Stimulated activated CD8-positive, alpha-beta memory T cell treated with anti-CD3 and anti-CD28 coated beads, Interleukin-12 subunit alpha, Interleukin-12 subunit beta, amount 100 ng/mL, for 4 hours (primary cell): ENCODE measurements at places on chromosomes 2 and 18.

- no peak for DNase-seq
Observed at GRCh38 chr18:70172225-70172624, 33.3 kb downstream of the RTTN start.

DNA sequence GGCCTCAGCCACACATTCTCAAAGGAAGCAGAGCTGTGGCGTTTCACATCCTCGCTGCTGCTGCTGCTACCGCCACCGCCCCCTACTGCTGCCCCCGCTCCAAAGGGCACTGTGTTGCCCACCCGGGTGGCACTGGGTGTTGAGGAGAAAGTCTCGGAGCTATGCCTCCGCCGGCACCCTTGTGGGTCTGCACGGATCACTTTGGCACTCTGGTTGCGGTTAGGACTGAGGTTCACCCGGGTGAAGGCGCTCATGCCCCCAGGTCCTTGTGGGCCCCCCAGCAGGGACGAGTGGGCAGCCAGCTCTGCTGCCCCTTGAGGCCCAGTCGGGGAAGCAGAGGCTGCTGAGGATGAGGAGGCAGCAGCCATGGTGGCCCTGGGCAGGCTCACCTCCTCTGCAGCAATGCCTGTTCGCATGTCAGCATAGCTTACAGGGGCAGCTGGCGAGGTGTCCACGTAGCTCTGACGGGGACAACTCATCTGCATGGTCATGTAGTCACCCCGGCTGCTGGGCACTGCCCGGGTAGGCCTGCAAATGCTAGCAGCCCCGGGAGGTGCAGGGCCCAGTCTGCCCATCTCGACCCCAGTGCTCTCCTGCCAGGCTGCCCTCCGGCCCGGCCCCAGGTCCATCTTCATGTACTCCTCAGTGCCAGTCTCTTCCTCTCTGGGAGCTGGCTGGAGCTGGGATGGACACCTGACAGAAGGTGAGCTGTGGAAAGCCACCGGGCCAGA is 4.2 kb downstream of the IRS1 start:
- DNase-seq = no peak

GRCh38 chr2:54481686-54482085 is 25.6 kb downstream of the SPTBN1 start:
- DNase-seq = no peak

GRCh38 chr2:62787386-62787785 is 81.9 kb downstream of the EHBP1 start:
- DNase-seq = no peak

- no peak for DNase-seq
Observed at GRCh38 chr2:155708071-155708470, 624.5 kb downstream of the NR4A2 start.

DNA sequence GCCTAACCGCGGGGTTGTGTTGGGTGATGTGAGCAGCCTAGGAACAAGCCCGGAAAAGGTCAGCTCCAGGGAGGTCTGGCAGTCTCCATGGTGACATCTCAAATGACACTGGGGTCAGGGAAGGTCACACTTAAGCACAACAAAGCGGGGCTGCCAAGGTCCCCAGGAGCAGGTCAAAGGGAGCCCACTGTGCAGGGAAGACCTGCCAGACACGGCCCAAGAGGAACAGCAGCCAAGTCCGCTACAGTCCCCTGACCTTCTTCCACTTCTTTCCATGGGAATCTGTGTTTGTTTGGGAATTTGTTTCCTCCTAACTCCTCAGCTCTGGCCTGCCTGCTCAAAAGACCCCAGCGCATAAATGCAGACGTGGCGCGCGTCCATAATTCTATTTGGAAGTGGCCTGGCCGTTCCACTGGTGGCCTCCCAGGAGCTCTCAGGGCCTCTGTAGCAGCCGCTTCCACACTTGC is 232.1 kb upstream of the COPS8 start:
- no peak for DNase-seq

DNA sequence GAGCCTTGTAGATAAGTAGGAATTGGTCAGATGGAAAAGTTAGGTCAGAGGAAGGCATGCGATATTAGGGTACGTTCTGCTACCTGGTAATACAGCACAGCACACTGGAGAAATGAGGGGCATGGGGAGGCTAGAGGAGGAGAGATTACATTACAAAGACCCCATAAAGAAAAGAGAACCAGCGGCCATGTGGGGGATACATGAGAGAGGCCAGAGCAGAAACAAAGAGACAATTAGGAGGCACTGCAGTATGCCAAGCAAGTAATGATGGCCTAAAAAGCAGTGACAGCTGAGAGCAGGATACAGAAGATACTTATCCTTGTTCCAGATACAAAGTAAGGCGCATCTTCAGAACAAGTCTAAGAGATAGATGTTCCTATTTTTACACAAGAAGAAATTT is 40.0 kb downstream of the TXNL1 start:
- DNase-seq = no peak

GRCh38 chr2:68907920-68908253 is 36.7 kb upstream of the BMP10 start:
- DNase-seq = no peak

DNA sequence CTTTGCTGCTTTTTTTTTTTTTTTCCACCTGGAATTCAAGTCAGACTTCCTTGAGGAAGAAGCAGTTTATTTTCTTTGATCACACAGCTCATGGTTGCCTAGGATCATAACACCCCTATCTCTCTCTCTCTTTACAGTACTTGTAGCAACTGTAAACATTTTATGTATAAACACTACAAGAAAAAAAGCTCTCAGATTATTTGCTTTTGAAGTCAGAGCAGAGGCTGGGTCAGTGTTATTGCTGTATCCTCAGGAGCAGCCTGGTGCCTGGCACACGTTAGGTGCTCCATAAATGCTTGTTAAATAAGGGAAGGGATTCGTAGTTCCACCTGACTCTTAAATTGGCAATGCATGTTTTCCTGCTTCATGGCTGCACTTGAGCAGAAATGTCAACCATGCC is 221.2 kb downstream of the TGIF1 start:
- DNase-seq = no peak

- no peak for DNase-seq
Observed at GRCh38 chr2:56314796-56315195, 131.0 kb downstream of the CCDC85A start.

- DNase-seq = peak; percentile 45
Observed at GRCh38 chr2:231545105-231545902, 15.1 kb upstream of the NMUR1 start.

- DNase-seq = no peak
Observed at GRCh38 chr2:205683502-205684367, 1.4 kb downstream of the NRP2 start.

- no peak for DNase-seq
Observed at GRCh38 chr18:312415-312814, 44.6 kb upstream of the THOC1 start.

DNA sequence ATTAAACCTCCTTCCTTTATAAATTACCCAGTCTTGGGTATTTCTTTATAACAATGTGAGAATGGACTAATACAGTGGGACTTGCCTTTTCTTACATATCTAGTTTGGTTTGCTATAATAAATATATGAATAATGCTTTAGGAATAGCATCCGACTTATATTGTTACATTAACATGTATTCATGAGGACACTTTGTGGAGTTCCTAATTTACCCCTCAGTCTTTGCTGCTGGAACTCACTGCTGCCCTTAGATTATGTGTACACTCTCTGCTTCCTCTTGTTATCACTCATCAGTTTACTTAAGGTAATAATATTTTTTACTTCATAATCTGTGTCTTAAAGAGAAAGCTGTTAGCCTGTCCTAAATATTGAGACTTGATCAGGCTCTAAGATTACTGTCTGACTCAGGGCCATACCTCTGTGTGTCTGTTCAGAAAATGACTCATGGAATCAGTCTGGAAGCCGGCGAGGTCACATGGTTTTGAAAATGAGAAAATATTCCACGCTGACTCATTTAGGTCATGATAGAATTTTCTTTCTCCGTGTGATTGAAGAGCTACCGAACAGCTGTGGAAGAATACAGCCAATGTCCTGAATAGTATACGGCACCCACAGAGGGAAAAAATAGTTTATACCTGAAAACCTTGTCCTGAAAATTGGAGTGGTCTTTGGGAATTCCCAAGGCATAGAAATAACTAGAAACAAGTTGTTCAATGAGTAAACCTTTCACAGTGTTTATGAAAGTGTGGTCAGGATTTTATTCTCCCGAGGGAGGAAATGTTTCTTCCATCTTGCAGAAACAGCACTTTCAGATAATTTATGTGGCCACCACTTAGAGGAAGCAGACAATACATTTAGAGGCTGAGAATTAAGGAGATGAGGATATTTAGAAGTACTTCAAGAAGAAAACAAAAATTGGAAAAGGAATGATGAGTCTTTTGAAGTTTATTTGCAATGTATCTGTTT is 156.4 kb downstream of the DSEL start:
- DNase-seq = no peak

GRCh38 chr18:10379522-10379921 is 74.9 kb upstream of the APCDD1 start:
- DNase-seq = no peak

DNA sequence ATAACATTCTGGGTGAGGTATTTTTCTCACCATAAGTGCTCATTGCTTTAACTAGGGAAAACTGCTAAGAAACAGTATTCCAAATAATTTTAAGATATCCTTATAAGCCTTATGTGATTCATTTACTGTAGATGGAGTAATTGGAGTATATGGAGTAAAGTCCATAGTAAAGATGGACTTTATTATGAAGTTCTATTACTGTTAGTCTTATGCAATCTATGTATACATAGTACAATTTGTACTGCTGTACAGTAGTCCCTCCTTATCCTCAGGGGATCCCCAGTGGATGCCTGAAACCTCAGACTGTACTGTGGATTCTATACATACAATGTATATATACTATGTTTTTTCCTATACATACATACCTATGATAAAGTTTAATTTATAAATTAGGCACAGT is 41.1 kb upstream of the OTX1 start:
- DNase-seq = no peak

DNA sequence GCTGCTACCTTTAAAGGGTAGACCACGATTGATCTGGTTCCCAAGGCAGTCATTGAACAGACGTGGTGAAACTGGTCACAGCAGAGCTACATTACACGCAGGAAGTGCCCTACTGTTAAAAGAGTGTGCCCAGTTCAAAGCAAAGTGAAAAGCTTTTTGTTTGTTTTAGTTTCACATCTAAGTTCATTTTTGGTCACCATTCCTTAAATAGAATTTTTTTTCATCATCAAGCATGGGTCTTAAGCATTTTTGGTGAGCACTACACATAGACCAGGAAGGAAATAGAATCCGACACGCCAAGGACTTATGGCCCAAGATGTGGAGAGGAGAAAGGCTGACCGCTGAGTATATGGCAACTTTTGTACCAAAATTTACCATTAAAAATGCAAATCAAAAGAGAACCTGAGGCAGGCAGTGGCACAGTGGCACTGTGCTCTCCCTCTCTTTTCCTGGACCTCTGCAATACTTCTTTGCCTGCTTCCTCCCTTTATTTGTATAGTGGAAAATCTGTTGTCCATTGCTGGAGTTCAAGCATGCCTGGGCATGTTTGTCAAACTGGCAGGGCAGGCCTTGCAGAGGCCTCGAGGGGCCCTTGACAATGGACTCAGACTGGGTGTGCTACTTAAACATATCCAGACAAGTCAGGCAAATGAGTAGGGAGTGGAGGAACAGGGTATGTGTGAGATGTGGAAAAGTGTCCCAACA is 42.6 kb upstream of the HNRNPA3 start:
- no peak for DNase-seq

DNA sequence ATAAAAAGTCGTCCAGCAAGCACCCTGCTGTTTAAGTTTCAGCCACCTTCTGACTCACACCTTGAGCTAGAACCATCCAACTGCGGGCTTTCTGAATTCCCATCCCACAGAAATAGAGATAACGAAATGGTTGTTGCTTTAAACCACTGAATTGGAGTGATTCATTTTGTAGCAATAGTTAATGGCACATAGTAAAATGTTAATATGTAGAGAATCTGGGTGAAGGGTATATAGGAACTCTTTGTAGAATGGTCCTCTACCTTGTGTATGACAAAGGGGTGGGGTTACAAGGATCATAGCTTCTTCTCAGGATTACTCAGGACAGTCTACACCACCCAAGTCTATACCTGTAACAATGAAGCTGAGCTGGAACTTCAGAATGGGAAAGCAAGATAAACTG is 2.4 kb upstream of the MAPRE3 start:
- DNase-seq = no peak

DNA sequence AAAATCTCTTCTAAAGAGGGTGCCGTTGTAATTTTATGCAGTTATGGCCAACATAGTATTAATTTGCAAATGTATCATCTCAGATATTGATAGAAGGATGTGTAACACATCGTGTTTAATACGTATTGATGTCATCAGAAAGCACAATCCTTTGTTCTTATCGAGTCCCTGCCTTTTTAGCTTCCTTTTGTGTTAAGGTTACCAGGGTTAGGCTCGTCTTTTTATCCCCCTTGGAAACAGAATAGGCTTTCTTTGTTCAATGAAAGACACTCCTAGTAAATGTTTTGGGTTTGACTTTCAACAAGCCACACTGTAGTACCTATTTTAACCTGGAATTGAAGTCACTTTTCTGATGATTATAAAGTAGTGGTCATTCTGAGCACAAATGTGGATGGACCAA is 136.2 kb downstream of the WDR7 start:
- no peak for DNase-seq

DNA sequence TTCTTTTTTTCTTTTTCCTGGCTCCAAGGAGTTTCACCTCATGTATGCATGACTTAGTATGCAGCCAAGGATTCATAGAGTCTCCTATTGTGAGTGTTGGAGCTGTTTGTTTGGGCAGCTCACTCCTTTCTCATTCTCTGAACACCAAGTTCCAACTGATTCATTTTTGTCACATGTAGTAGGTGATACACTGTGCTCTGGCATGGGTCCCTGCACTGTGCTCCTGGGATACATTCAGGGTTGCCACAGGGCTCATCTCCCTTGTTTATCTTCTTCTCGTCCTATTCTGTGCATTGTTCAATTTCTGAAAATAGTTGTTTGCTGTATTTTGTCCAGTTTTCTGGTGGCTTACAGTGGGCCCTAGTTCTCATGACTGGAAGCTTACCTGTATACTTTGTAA is 96.8 kb downstream of the ZNF407 start:
- DNase-seq = no peak

GRCh38 chr18:24628326-24628725 is 167.9 kb downstream of the HRH4 start:
- no peak for DNase-seq

DNA sequence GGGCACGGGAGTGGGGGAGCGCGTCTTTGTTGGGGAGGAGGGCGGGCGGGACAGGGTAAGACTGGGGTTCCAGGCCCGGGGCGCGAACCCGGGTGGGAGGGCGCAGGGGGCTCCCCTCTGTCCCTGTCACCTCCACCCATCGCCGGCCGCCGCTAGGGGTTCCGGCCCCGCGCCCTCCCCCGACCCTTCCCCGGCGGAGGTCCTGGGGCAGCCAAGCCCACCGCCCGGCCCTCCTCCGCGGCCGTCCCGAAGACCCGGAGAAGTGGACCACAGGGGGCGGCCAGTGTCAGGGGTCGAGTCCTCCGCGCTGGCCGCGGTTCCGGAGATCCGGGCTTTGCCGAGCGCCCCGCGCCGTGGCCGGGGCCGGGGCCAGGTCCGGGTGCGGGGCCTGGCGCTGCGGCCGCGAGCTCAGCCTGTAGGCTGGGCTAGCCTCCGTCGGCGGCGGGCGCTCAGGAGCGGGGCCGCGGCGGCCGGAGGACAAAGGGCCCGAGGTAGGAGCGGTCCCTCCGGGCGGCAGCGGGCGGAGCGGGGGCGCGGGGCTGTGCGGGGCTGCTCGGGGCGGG is 16.6 kb upstream of the E2F6 start:
- DNase-seq = no peak
